ENCODE measurements at places on chromosomes 16 and 17. TPM values are rescaled to one million over a fixed set of nuclear protein-coding genes. Genes with fewer than 3 reads are reported as not detected.

The SHMT1 gene
- total RNA-seq: 4.0 TPM

The TBC1D3G gene
- not detected for total RNA-seq

The MC1R gene
- 4.3 TPM for total RNA-seq

The TRIM16 gene
- 40.9 TPM for total RNA-seq

The TAC4 gene
- not detected for total RNA-seq

The ZNF385C gene
- under 0.01 TPM for total RNA-seq

The PAQR4 gene
- 0.55 TPM for total RNA-seq

The CMTM2 gene
- not detected for total RNA-seq

The FAM117A gene
- 1.8 TPM for total RNA-seq

The FOXF1 gene
- 15.6 TPM for total RNA-seq

The RAB26 gene
- total RNA-seq: 0.71 TPM

The KRTAP4-11 gene
- not detected for total RNA-seq

The LITAFD gene
- not detected for total RNA-seq

The IGF2BP1 gene
- 1.1 TPM for total RNA-seq

The ITGAD gene
- total RNA-seq: not detected

The GP2 gene
- not detected for total RNA-seq

The C16orf92 gene
- total RNA-seq: not detected

The ANKRD40CL gene
- total RNA-seq: not detected

The SLC6A4 gene
- under 0.01 TPM for total RNA-seq

The HBZ gene
- total RNA-seq: not detected

The SPG7 gene
- 109 TPM for total RNA-seq

The LAT gene
- 1.8 TPM for total RNA-seq

The TIMP2 gene
- total RNA-seq: 44.7 TPM

The MFSD6L gene
- total RNA-seq: not detected

The KRT27 gene
- not detected for total RNA-seq

The HOXB7 gene
- not detected for total RNA-seq
